Epithelial cell of umbilical artery (primary cell): ENCODE measurements at places on chromosomes 12 and 14. TPM values are rescaled to one million over a fixed set of nuclear protein-coding genes. Genes with fewer than 3 reads are reported as not detected.

IPO4 gene
- 33.1 and 43.2 TPM in 2 replicates for total RNA-seq

GPRC5D gene
- total RNA-seq = not detected in 2 replicates

PRPH gene
- total RNA-seq = not detected in 2 replicates

NOXRED1 gene
- total RNA-seq = 0.15 TPM in 1 of 2 replicates, not detected in the other

NOVA1 gene
- 0.97 and 2.0 TPM in 2 replicates for total RNA-seq

C1R gene
- total RNA-seq = 1.3 and 5.3 TPM in 2 replicates

TMEM121 gene
- 10.3 and 18.8 TPM in 2 replicates for total RNA-seq

CACNA2D4 gene
- 1.1 TPM in 1 of 2 replicates, not detected in the other for total RNA-seq

SIRT4 gene
- 1.3 and 2.6 TPM in 2 replicates for total RNA-seq

KRT6C gene
- not detected in 2 replicates for total RNA-seq

ZDHHC22 gene
- under 0.01 TPM in 1 of 2 replicates, not detected in the other for total RNA-seq

MAP3K9 gene
- under 0.01 TPM in 2 replicates for total RNA-seq

ERP29 gene
- 67.2 and 90.4 TPM in 2 replicates for total RNA-seq

CISTR gene
- total RNA-seq = not detected in 2 replicates

ATP23 gene
- total RNA-seq = 8.1 and 13.0 TPM in 2 replicates

EXD2 gene
- 15.9 and 22.3 TPM in 2 replicates for total RNA-seq

PMEL gene
- total RNA-seq = 0.65 and 1.8 TPM in 2 replicates

EIF2S3B gene
- 1.3 and 1.5 TPM in 2 replicates for total RNA-seq
